Kidney (tissue), 22 donors: ENCODE measurements at places on chromosomes 4 and X. TPM values are rescaled to one million over a fixed set of nuclear protein-coding genes. Genes with fewer than 3 reads are reported as not detected.

- no peak for DNase-seq
Observed at GRCh38 chr4:137432446-137433311, 99.6 kb downstream of the PCDH18 start.

The ADAD1 gene
- not detected for polyA plus RNA-seq

The KLHL34 gene
- not detected for polyA plus RNA-seq

- no peak for DNase-seq
Observed at GRCh38 chrX:48579259-48579658, 5.0 kb downstream of the RBM3 start.

DNA sequence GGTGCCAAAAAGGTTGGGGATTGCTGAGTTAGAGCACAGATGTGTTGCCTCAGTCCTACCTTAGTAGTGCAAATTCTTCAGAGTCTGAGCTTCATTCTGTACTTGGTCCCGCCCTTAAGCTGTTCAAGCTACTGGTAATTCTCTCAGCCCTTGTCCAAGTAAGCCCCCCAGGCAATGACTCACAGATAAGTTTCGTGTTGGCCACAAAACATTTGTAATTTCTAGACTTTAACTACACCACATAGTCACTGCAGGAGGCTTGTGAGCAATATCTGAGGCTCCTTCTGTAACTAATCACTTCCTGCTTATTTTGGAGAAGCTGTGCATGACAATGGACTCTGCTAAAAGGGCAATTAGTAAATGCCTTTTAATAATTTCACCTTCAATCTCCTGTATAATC is 1420.5 kb downstream of the PCDH7 start:
- DNase-seq = no peak

The F8A2 gene
- polyA plus RNA-seq = not detected

- no peak for DNase-seq
Observed at GRCh38 chr4:34271479-34272355, 1972.6 kb downstream of the ARAP2 start.

DNA sequence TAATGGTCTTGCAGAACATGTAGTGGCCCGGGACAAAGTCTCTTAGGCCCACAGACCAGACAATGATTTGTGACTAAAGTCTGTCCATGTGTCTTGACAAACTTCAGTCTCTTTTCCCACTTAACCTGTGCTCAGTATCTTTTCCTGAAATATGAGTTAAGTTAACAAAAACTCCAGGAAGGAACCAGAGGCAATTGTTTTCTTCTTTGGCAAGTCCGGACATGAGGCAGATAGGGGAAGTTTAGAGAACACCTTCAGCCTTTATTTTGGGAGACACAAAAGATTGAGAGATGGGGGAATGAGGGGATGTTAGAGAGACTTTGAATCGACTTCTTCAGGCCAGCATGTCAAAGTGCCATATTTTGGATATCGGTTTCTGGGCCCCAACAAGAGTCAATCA is 80.2 kb upstream of the FRMPD4 start:
- DNase-seq = no peak

- DNase-seq = no peak
Observed at GRCh38 chrX:23435108-23435507, 100.5 kb downstream of the PTCHD1 start.
